ENCODE measurements at places on chromosomes 13 and 19.

DNA sequence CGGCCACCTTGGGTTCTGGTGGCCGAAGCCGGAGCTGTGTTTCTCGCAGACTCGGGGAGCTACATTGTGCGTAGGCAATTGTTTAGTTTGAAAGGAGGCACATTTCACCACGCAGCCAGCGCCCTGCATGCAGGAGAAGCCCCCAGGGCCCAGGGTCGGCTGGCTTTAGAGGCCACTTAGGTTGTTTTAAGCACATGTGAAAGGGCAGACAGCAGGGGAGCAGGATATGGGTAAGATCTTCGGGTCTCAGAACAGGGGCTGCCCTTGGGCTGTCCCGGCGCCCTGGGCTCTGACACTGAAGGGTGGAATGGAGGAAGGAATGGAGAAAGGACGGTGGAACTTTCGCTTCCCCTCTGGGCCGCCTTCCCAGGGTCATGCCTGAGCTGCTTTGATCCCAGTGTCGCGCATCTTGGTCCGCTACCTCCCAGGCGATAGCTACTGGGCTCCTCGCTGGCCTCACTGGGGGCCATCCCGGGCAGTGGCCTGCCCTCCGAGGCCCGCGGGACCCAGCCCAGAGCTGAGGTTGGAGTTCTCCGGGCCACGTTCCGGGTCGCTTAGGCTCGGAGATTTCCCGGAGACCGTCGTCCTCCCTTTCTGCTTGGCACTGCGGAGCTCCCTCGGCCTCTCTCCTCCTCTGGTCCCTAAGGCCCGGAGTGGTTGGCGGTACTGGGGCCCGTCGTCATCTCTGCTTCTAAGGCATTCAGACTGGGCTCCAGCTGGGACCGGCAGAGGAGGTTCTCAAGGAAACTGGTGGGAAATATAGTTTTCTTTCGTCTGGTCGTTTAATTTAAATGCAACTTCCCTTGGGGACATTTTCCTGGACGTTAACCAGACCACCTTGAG lies 4.3 kb upstream of the POU4F1 start:
- no peak for DNase-seq

GRCh38 chr13:114025714-114026431 lies 52.0 kb upstream of the C13orf46 start:
- peak; percentile 57 for DNase-seq

DNA sequence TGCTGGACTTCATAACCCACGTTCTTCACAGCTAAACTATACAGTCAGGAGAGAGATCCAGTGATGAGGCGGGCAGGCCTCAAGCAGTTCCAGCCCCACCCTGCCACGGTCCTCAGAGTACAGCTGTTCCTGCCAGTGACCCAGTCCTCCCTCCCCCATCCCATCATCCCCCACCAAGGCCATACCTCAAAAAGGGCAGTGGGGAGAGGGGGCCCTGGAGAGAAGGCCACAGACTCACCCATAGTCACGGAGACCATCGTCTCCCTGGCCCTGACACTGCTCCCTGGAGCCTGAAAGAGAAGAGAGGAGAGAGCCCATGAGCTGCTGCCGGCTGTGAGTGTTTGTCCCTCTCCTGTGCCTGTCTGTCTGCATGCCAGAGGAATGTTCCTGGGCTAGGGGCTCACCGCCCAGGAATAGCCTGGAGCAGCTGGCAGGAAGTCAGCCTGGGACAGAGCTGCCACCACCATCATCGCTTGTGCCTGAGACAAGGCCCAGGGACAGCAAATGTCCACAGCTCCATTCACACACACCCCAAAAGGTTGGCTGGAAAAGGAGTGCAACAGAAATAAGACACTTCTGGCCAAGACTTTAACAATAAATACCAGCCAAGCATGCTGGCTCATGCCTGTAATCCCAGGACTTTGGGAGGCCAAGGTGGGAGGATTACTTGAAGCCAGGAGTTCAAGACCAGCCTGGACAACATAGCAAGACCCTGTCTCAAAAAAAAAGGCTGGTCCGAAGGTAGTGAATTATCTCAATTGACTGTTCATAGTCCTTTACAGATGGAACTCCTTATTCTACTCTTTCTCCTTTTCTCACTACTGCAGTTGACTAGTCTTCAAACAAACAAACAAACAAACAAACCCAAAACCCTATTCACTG lies 6.4 kb downstream of the C19orf47 start:
- no peak for DNase-seq

DNA sequence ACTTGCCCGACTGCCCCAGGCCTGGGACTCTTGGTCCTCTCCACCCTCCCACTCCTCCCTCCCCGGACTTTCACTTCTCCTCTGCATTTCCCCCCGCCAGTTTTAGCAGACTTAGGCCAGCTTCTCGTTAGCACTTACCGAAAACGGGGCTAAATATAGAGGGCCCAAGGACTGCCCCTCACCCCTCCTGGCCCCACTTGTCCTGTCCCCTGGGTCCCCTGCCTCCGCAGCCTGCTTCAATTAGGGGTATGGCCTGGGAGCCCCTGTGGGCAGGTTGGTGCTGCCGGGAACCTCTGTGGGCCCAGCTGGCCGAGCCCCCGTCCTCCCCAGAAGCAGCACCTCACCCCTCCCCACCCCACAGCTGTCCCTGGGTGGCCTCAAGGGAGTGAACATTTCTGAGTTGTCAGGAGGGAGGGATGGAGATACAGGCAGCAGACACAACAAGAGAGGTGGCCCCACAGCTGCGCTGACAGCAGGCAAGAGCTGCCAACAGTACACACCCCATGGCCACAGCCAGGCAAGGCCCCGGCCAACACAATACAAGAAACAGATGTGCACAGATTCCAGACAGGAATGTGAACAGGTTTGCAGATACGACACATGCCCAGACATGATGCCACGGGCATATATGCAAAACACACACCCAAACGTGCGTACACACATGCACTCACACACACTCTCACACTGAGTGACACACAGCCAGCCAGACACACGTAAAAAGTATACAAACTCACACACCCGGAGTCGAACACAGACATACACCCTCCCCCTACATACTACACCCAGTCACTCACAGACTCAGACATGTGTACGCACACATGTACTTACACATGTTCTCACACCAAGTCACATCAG lies 2.6 kb downstream of the POU2F2 start:
- peak; percentile 75 for DNase-seq

DNA sequence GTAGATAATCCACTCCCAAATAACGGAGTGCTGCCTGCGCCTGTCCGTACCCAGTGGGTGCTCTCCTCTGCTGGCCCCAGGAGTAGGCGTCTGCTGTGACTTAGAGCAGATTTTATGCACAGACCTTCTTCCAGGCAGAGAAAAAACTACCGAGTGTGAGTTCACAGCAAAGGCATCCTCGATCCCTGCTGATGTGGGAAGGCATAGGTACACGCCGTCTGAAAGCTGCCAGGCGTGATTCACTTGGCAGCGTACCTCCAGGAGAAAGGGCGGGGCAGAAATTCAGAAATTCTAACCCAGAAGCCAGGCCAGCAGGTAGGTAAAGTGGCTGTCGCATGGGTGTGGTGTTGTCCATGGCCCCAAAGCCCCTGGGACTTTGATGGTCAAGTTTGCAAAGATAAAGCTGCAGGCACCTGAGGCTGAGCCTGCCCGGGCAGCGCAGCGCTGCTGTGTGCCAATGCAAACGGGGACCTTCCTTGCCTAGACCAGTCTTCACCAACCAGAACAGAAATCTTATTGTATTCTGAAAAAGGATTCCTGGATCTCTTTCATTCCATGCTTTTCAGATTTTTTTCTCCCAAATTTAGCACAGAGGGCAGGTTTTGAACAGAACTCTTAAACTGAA lies 36.3 kb downstream of the COL4A2 start:
- no peak for DNase-seq

GRCh38 chr19:12953138-12953798 lies 3.8 kb downstream of the GADD45GIP1 start:
- peak; percentile 96 for DNase-seq

All from NCI-H524 (cell line).